Left colon (tissue), 2 donors: ENCODE measurements at places on chromosomes 3 and 15. TPM values are rescaled to one million over a fixed set of nuclear protein-coding genes. Genes with fewer than 3 reads are reported as not detected.

- no peak for DNase-seq
Measured at GRCh38 chr15:101327147-101327740, 32.2 kb upstream of the SNRPA1 start.

DNA sequence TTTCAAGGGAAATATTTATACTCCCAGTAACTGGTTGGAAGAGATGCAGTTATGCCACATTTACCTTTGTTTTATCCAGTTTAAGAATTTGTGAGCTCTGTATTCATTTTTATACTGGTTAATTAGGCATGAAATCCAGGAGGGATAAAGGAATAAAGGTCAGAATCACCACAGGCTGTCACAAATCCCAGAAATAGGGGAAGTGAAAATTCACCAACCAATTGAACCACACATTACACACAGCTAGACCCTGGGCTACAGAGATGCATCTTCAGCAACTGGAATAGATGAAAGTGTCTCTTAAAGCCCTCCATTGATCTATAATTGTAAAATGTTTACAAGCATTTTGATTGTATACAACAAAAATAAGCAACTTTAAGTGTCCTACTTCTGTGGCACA is 18.5 kb downstream of the SERPINI1 start:
- no peak for DNase-seq

DNA sequence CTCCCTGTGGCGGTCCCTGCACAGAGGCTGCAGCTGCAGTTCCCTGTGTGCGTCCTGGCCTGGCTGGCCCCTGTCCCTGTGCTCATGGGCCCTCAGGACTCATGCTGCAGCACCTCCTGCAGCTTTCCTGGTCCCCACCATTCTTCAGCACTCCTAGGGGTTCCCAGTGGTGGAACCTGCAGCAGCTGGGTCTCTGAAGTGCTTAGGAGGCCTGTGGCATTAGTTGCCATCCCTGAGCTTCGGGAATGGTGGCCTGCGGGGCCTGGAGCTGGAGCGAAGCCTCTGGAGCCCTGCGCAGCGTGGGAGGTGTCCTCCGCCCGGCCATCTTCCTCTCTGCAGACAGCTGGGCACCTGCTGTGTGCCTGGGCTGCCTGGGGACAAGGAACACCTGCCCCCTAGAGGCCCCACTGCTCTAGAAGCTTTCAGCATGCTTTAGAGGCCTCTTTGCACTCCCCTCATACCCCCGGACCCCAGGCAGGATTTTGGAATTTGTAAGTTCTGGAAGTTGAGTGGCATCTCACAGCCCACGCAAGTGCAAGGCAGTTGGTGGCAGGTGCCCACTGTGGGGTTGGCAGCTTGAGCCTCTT is 13.1 kb downstream of the PLXNA1 start:
- DNase-seq: no peak

DNA sequence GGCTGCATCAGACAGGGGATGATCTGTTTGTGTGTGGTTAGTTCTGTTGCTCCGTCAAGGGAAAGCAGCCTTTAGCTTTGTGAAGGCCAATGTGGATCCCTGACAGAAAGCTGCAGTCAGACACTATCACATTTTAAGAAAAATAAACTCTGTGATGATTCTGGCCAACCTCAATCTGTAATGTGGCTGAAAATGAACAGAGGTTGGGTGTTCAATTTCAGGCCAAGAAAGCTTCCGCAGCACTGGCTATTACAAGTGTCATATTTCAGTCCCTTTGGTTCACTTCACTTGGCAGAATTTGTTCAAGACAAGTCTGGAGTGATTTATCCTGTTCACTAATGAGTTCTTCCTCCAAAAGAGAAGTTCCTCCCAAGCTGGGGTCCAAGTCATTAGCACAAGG is 571.8 kb upstream of the IL12A start:
- DNase-seq: no peak

The UCN2 gene
- not detected for total RNA-seq

The TRPM1 gene
- total RNA-seq: not detected
